ENCODE measurements at places on chromosomes 6 and 20.

GRCh38 chr20:63701051-63701328 is 4.5 kb downstream of the TNFRSF6B start:
- DNase-seq: no peak

DNA sequence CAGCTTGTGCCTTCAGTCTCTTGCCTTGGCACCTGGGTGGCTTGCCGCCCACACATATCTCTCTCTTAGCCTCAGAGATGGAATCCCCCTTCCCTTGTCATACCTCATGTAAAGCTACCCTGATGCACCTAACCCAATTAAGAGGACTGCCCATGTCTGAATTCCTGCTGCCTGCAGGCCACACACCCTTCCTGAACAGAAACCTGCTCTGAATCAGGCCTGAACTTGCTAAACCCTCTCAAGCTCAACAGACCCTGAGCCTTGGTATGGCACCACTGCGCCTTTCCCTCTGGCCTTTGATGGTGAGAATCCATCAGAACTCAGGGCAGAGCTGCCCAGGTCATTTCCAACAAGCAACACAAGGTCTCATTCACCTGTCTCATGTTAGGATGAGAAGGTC is 5.2 kb downstream of the RAET1G start:
- DNase-seq: no peak

GRCh38 chr6:15301179-15302006 is 55.5 kb downstream of the JARID2 start:
- no peak for DNase-seq

DNA sequence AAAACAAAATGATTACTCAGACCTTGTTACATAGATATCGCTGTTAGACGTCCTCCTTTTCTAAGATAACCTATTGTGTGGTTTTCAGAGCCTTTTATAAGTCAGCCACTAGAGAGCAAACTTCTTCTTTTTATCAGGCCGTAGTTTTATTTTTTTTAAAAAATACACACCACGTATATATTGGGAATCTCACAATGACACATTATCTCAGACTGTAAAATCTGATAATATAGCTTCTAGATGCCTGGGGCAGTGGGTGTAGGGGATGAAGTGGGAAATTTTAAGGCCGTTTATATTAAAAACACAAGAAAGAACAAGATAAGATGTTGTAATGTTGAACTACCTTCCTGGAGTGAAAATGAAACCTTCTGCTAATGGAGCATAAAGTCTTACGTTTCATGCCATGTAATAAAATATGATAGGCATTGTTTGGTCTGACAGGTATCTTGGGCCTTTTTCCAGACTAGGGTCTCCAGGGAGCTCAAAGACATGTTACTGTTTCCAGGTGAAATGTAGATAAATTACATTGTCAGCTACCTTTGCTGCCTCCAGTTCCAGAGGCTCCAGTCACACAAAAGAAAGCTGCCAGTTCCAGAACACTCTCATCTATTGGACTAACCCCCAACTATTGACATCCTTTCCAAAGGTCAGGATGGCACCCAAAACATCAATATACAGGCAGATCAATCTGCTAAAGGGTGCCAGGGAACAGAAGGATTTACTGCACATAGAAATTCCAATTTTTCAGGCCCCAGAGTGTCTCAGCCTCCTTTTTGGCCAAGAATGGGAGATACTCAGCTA is 130.2 kb upstream of the AKIRIN2 start:
- DNase-seq: no peak

DNA sequence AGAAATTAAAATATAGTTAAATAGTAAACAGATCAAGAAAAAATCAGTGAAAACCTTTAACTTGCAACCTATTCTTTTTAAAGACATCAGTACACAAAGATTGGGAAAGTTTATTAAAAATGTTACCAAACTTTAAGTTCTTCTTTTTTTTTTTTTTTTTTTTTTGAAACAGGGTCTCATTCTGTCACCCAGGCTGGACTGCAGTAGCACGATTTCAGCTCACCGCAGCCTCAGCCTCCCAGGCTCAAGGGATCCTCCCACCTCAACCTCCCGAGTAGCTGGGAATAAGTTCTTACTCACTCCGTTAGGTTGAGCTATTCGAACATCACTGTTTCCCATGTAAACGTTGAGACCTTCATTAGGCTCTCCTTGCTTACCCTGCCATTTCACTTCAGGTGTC is 5.6 kb downstream of the MAP3K5 start:
- no peak for DNase-seq

DNA sequence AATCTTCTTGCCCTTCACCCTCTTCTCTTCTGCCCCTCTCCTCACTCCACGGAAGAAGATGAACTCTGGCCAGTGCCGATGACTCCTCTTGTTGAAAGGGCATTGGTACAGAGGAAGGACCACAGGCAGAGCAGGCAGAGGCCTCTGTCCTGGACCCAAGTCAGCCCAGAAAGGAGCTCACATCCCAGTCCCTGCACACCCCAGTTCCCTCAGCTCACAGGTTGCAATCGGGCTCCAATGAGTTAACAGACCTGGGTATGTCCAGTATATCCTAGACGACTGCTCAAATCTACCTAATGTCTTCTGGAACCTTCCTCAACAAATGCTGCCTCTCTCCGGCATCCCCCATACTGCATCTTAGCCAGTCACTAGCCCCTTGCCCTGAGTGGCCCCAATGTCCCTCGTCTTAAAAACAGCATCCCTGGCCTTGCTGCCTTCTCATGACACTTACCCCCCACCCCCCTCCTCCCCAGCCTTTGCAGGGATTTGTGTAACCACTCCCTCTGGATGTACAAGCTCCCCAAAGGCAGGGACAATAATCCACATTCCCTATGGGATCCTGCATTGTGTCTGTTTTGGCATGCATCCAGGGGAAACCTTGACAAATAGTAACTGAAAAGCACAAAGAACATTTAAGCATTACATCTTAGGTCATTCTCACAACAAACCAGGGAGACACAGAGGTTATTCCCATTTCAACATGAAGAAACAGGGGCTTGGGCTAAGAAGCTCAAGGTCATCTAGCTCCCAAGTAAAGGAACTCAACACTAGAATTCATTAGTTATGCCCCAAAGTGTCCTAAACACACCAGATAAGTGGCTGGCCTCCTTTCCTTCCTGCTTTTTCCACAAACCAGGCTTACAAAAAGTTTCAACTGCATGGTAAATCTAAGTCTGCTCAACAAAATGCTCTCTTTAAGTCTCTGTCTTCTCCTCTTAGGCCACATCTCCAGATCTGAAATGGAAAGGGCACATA is 45.1 kb downstream of the TRERF1 start:
- DNase-seq: no peak

- no peak for DNase-seq
Measured at GRCh38 chr20:16352321-16352720, 220.9 kb downstream of the KIF16B start.

DNA sequence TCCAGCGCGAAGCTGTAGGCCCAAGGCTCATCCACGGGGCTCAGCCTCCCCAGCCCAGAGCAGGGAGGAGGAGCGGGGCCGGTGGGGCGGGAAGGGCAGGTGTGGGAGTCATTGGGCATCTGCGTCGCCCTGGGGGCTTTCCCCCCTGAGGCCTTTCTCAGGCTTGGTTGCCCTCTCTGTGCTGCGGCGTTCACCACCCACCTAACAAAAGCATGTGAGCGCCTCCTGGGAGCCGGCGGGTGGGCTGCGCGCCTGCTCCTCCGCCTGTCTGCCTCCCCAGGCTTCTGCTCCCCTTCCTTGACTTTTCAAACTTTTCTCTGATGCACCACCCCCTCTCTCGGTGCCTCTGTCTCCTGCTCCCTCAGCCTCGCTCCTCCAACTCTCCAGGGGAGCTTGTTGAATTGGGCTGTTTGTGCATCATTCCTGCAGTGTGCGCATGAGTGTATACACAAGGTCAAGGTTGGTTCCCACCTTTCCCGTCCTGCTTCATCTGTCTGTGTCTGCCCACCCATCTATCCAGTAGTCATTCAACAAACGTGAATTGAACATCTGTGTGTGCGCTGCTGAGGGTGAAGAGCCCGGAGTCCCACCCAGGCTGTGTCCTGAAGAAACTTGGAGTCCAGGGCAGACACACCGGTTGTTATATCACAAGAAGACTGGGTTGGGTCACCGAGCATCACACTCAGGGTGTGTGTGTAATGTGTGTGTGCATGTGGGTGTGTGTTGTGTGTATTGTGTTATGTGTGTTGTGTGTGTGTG is 82.4 kb upstream of the NNAT start:
- DNase-seq: no peak

GRCh38 chr6:164023535-164023934 is 609.0 kb downstream of the QKI start:
- DNase-seq: no peak

DNA sequence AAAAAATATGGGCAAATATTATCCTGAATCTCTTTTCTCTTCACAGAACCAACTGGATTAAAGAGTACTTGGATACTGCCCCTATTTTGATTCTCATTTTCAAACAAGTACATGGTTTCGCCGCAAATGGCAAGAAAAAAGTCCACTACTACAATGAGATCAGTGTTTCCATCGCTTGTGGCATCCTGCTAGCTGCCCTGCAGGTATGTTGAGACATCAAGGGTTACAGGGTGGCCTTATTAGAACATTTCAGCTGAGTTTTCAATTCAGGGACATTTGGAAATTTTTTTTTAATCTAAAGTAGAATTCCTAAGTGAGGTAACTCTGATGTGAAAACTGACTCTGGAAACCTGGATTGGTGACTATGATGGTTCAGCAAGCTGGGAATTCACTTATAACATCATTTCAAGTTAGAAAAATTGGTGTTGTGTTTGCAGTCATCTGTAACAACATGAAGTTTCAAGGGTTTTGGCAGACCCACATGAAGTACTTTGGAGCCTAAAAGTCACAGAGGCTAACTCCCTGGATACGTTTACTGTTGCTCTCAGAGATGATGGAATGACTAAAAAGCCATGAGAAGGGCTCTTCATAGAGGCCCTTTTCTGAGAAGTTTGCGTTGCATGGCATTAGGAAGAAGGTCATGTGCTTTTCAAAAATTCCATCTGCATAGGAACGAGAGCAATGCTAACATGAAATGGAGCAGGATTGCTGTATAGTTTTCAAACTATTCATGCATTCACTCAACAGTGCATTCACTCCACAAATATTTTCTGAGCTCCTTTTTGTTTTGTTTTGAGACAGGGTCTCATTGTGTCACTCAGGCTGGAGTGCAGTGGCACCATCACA is 25.5 kb downstream of the IYD start:
- DNase-seq: no peak

- DNase-seq: no peak
Measured at GRCh38 chr20:1824181-1824580, 71.0 kb upstream of the SIRPA start.

DNA sequence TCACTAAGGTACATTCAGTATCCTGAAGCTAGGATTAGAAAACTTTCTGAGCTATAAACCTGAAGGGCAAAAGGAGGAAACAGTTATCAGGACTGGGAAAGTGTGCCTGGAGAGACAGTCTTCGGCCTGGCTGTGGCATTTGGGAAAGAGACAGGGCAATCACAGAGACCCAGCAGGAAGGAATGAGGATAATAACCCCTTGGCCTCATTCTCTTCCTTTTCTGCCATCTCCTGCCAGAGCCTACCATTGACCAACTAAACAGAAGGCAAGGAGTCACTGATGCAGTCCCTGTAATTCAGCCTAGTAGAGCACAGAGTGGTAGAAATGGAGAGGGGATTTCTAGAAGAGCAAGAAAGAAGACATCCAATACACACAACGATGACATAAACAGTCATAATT is 359.4 kb downstream of the HDGFL1 start:
- DNase-seq: no peak

DNA sequence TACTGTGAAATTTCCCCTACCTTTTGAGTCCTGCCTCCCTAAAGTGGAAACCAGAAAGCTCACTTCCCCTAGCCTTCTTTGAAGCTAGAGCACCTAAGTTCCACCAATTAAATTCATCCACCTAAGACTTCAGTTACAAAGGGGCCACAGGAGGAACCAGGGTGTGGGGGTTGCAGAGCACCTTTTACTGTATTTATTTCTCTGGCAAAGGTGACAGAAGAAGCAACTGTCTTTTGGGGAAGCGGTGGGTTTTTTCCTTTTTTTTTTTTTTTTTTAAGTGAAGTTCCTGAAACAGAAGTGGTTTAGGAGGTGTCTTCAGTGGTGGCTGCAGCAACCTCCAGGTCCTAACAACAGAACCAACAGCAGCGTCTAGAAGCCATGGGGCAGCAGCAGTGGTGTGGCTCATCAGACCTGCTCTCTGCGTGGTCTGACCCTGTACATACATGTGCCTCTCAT is 13.1 kb downstream of the PSMB9 start:
- DNase-seq: no peak

- no peak for DNase-seq
Measured at GRCh38 chr6:159109391-159109790, 59.8 kb upstream of the FNDC1 start.

GRCh38 chr6:36669002-36669401 is 9.5 kb upstream of the CDKN1A start:
- no peak for DNase-seq

DNA sequence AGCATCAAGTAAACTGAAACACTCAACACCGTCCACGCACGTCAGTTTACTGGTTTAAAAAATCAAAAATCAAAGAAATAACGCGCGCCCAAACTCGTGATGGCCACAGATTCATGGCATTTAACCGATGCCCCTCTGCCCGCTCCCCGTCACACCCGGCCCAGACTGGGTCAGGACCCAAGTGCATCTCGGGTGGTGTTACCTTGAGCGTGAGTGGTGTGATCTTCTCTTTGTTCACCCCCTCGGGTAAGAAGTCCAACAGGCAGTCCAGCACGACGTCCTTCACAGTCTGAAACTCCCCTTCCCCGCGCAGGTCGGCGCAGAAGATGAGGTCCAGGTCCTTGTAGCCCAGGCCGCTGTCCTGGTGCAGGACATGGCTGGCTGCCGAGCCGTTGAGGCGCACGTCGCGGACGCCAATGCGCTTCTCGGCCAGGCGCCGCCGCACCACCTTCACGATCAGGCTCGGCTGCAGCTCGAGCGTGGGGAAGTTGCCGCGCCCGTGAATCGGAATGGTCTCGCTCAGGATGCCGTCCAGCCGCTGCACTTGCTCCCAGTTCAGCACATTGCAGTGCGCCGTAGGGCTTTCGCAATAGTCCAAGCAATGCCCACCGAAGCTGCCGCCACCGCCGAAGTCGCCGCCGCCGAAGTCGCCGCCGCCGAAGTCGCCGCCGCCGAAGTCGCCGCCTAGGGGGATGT is 945 bp downstream of the TENT5A start:
- no peak for DNase-seq

DNA sequence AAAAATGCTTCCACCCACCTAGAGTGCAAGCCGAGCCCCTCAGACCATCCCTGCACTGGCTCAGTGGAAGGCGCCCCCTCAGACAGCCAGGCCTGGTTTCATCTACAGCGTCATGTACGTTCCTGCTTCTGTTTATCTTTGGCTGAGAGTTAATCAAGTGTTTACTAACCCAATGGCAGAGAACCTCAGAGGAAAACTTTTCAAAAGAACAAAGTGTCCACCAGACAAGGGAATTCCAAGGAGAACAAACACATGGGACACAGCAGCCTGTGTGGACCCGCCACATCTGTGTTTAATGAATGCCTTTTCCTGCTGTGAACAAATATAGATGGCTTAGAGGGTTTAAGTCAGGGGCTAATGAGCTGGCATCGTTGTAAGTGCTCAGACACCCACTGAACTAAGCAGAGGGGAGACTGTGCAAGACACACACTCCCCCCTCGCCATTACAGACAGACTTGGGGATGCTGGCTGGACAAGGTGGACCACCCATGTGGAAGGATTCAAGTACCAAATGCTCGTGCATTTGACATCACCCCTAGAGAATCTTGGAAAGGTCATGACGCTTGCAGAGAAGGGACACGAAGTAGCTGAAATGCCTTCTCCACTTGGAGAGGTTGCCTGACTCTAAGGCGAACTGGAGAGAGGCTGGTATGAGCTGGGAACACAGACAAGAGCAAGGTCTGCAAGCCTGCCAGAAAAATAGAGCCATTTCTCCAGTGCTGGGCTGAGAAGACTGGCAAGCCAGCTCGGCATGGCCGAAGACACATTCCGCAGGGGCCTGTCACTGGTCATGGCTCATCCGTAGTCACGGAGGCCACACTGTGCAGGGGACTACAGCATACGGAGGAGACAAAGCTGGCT is 53.5 kb upstream of the NXT1 start:
- no peak for DNase-seq
